Stimulated activated CD8-positive, alpha-beta memory T cell treated with anti-CD3 and anti-CD28 coated beads, Interleukin-4, amount 100 ng/mL, for 4 hours (primary cell): ENCODE measurements at places on chromosomes 3 and 15.

- DNase-seq, result no peak
Measured at GRCh38 chr3:104610730-104611652, 755.7 kb upstream of the ALCAM start.

- no peak for DNase-seq
Measured at GRCh38 chr3:49519296-49519695, 35.0 kb upstream of the BSN start.

- no peak for DNase-seq
Measured at GRCh38 chr3:94184781-94185180, 121.9 kb downstream of the NSUN3 start.

GRCh38 chr3:142270407-142270806, 45.0 kb upstream of the GK5 start:
- peak; percentile 20 for DNase-seq

GRCh38 chr3:127037021-127037400, 54.1 kb downstream of the PLXNA1 start:
- DNase-seq, result no peak
